ENCODE measurements at places on chromosomes 11 and 22.

DNA sequence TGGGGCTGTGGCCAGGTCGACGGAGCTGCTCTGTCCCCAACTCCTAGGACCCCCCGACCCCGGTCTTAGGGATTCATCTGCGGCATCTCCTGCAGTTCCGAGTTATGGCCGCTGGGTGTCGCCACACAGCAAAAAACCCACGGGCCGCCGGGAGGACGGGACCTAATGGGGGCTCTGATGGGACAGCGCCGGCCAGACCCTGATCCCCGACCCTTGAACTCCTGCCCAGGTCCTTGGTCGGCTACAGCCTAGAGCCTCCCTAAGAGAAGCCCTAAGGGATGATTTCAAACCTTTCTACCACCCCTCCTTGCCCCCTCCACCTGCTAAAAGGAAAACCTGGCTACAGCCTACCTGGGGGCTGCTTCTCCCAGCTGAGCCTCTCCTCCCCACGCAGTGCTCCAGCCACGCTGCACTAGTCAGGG is 30.8 kb upstream of the LRRC10B start:
- no peak for DNase-seq

DNA sequence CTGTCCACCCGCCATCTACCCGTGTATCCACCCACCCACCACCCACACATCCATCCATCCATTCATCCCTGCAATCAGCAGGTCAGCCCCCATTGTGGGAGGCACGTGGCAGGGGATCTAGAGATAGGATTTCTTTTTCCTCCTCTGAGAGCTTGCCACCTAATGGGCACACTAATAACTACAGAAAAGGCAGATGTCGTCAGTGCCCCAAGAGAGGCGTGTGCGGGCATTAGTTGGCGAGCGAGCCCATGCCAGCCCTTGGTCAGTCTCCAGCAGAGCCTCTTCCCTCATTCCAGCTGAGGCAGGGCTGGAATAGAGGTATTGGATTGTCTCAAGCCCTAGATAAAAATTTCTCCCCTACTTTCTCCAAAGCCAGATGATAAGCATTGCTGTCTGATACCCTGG is 9.7 kb downstream of the USP2 start:
- DNase-seq: no peak

GRCh38 chr11:11935536-11935935 is 72.9 kb downstream of the DKK3 start:
- DNase-seq: peak; percentile 31

DNA sequence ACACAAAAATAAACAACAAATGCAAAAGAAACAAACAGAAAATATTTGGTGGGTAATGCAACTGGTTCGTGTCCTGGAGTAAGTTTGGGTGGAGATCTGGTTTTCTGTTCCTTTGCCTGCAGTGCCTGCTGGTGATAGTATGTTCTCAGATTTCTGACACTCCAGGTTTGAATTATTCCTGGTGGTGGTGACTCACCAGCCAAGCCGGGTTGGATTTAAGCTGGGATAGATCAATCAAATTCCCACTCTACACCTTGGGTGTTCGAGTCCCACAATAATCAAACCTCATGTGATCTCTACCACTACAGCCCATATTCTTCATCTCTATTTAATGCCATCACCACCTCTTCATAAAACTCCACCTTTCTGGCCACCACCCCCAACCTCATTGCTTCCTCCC is 421.8 kb downstream of the NTM start:
- no peak for DNase-seq

- no peak for DNase-seq
Observed at GRCh38 chr22:29385748-29386147, 2.6 kb downstream of the AP1B1 start.

GRCh38 chr11:59263225-59263894 is 50.6 kb upstream of the MPEG1 start:
- no peak for DNase-seq

GRCh38 chr22:36245805-36246356 is 6.6 kb upstream of the APOL2 start:
- no peak for DNase-seq

DNA sequence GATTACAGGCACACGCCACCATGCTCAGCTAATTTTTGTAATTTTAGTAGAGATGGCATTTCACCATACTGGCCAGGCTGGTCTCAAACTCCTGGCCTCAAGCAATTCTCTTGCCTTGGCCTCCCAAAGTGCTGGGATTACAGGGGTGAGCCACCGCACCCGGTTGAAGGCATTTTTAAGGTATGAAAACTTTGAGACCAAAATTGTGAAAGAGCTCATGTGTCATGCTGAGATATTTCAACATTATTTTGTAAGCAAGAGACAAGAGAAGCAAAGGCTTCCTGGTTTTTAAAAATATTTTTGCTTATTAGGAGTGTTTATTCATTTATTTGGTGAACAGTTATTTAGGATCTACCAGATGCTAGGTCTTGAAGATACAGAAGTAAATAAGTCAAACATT is 6.8 kb downstream of the NHERF4 start:
- DNase-seq: peak; percentile 37

GRCh38 chr22:40412441-40412840 is 42.0 kb downstream of the SGSM3 start:
- DNase-seq: no peak

- peak; percentile 67 for DNase-seq
Observed at GRCh38 chr11:131694526-131695424, 324.4 kb downstream of the NTM start.

GRCh38 chr22:30626413-30626812 is 9.2 kb upstream of the SLC35E4 start:
- no peak for DNase-seq

DNA sequence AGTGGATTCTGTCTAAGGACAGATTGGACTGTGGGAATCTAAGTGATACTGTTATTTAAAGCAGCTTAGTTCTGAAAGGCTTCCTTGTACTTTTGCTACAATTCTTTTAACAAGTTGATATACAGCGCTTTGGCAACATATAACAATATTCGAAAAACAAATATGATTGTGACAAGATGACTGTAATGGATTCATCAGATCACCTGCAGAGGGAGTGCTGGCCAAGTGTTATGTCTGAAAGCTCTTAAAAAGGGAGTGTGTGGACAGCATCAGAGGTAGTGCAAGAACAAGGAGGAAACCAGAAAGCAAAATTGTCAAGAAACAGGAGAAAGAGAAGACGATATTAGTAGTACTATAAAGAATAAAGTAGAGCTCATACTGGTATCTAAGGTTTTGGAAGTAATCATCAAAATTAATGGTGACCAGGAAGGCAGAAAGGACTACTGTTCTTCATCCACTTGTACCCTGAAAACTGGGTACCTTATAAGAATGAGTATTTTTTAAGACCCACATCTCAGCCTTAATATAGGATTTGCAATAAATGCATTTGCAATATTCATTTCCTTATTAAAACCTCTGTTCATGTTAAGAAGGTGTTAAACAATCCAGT is 1112.0 kb upstream of the CCDC90B start:
- no peak for DNase-seq

GRCh38 chr11:3950996-3951660 is 95.7 kb downstream of the STIM1 start:
- peak; percentile 34 for DNase-seq

- DNase-seq: no peak
Observed at GRCh38 chr22:32987081-32987631, 71.0 kb downstream of the SYN3 start.
